ENCODE measurements at places on chromosomes 6 and 20.

DNA sequence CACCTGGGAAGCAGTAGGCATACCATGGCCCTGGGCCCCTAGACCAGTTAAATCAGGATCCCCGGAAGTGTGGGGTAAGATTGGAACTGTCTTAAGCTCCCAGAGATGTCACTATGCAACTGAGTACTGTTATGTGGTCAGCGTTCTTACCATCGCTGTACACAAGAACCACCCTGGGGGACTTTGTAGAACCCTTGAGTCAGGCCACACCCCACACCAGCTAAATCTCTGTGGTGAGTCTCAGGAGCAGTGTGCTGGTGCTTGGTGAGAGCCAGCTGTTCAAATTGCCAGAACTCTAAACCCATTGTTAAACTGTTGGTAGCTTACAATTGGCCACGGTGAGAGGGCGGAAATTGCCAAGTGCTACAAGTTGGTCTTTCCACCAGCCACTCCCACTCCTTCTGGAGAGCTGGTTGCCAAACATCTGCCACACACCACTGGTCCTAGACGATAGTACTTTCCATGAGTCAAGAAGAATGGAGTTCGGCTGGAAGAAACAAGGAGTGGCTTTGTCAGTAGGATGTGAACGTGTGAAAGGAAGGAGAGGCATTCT is 80.5 kb upstream of the SYNDIG1 start:
- no peak for DNase-seq

DNA sequence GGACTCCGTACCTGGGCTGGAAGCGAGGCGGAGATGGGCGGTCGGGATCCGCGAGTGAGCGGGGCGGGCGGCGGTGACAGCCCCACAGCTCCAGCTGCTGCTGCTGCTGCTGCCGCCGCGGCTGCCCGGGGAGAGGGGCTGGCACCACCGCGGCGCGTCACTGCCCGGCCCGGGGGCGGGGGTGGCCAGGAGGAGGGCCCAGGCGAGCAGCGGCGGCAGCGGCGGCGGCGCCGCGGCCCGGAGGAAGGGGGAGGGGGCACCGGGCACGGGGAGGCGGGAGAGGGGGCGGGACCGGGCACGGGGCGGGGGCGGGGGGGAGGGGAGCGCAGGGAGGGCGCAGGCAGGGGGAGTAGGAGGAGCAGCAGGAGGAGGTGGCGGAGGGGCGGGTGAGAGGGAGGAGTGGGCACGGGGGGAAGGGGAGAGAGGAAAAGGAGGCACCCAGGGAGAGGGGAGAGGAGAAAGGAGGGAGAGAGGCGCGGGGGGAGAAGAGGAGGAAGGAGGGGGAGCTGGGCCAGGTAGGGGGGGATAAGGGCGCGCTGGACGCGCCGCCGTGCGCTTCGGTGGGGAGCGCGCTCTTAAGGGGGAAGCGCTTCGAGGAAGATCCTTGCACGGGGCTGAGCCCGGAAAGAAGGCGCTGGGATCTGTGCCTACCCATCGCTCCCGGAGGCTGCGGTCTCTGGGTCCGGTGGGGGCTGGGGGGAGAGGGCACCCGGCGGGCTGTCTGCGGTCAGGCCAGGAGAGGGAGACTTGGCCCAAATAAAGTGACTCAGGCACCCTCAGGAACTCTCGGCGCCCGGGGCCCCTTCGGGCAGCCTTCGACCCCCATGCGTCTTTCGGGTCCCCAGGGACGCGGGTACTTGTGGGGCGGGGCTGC is 101.5 kb downstream of the NOL4L start:
- peak; percentile 65 for DNase-seq

- peak; percentile 87 for DNase-seq
Measured at GRCh38 chr6:137707590-137708360, 159.3 kb upstream of the TNFAIP3 start.

GRCh38 chr6:13830803-13831202 is 16.4 kb upstream of the MCUR1 start:
- no peak for DNase-seq

DNA sequence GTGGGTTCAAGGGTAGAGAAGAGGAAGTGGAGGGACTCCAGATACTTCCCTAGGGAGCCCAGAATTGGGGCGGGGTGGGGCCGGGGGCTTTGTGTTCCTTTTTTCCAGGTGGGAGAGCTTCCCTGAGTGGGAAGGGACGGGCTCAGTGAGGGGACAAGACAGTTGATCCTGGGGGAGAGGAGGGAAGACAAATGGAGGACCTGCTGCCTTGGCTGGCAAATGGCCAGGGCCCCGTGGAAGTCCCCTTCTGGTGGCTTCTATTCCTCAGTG is 2.6 kb downstream of the CTSZ start:
- DNase-seq = no peak

DNA sequence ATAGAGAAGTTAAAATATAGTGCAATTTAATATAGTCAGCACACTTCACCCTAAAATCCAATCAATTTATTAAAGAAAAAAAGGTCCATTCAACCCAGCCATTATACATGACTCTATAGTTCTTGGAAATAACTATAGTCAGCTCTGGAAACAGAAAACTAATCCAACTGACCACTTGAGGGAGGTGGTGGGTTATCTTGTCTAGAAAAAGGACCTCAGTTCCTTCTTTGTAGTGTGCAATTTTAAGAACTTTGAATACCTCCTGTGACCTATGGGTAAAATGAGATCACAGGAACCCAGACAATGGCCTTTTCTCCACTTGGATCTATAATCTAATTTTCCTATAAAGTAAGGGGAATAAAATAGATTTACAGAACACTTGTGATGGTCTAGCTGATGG is 163.6 kb upstream of the CENPW start:
- DNase-seq = no peak

DNA sequence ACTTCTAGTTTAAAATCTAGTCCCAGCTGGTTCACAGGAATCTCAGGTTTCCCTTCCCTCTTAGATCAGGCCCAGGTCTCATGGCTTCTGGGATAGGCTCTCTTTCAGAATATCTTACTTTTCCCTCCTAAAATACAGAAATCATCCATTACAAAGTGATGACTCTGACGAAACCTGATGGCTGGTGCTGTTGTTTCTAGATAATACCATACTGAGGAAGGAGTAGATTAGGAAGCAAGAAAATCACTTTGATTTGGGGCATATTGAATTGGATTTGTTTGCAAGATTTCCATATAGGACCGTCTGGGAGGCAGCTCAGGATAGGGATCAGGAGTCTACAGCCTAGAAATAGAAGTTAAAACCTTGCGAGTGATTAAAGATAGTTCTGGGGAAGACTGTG is 3.6 kb downstream of the ZKSCAN3 start:
- no peak for DNase-seq

DNA sequence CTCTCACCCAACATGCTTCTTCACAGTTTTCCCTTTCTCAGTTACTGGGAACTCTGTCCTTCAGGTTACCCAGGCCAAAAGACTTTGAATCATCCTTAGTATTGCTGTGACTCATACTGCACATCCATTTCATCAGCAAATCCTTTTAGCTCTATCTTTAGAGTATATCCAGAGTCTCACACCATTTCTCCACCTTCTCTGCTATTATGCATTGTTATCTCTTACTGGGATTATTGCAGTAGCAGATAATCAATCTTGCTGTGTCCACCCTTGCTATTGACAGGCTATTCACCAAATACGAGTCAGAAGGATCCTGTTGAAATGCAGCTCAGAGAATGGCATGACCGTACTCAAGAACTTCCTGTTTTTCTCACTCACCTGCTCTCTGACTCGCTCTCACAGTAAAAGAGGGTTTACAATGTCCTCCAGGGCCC is 57.3 kb downstream of the BCKDHB start:
- DNase-seq = peak; percentile 22

DNA sequence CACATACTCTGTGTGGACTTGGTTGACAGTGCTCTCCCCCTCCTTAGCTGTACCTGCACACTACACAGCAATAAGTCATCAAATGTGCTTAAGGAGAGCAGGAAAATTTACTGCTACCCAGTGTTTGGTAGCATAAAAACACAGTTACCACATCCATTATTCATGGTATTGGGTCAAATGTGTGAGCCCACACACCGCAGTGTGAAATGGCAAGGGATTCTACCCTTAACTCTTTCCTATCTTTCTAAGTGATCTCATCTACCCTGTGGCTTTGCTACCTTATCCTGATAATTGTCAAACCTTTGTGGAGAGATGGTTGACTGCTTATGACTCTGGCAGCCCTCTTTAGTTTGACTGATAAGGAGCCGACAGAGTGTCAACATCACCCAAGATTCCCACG is 47.6 kb downstream of the STX11 start:
- no peak for DNase-seq

DNA sequence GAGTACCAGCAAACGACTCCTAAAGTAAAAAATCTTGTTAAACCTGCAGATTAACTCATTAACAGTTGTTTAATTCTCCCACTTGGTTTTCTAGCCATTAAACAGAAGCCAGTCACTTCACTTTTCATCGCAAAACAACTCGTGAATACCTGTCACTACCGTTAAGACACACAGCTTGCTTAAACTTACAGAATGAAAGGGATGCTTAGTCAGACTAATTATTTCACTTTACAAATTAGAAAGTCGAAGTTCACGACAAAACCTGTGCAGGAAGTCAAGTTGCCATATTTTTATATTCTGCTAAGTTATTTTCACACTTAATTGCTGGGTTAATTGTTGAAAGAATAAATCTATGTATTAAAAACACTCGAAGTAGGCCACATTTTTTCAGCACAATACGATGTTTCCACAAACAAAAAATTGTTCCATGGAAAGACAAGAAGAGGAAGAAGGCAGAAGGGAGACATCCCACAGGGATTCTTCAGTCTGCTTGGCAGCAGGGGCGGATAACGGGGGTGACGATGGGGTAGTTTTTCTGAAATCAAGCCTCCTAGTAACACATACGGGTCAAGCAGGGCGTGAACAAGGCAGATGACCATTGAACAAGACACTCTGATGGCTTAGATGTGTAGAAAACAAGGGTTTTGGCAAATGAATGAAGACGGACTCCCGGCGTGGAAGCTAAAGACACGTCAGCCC is 933 bp downstream of the SSR1 start:
- peak; percentile 44 for DNase-seq

- DNase-seq = no peak
Measured at GRCh38 chr6:35089216-35089934, 51.8 kb downstream of the TCP11 start.

DNA sequence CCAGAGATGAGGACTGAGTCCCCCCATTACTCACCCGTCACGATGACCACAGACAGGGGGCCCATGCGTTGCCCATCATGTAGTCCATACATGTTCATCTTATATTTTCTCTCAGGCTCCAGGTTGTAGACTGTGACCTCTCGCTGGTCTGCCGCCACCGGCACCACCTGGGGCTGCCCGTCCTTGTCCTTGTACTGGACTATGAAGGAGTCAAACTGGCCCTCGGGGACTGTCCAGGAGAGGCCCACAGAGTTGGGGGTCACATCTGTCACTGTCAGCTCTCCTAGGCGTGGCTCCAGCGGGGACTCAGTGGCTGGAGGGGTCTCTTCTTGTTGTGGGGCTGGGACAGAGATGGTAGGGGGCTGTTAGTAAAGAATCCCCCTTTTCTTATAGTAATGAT is 35.4 kb downstream of the CYP21A2 start:
- no peak for DNase-seq

DNA sequence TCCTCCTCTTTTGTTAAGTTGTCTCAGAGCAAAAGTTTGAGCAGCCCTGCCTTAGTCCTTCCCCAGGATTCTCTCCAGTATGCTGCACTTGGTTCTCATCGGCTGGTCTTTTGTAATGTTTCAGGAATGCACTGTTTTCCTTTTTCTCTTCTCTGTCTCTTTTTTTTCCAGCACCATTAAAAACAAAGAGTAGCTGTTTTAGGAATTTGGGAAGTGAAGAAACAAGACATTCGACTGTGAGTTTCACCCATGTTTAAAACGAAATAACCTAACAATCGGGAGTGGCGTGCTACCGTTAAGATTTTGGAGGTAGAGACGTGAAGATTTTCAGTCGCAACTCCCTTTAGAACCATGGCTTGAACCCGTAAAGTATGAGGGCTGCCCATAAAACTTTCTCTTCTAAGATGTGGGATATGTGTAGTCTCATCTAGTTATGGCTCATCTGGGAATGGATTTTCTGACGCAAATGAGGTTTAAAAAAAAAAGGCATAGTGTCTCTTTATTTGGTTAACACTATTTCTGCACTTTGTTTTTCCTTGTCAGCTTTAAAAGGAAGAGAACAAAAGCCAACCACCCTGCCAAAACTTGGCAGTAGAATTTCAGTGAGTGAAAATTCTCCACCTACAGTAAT is 35.9 kb upstream of the RAB23 start:
- DNase-seq = no peak
